ENCODE measurements at places on chromosomes 6 and 20.

DNA sequence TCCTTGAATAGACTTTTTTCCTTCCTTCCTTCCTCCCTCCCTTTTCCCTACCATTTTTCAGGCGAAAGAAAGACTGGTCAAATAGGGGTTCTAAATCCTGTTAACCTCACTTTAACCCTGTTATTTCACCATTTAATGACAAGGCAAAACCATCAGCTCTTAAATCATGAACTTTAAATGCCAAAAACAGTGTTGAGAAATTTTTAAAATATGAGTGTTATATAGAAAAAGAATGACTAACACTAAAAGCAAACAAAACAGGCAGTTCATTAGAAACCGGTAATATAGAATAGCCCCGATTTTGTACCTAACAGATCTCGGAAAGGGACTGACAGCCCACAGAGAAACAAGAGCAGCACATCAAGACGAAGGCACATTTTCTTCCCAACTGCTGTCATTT is 57.4 kb upstream of the CEP85L start:
- no peak for DNase-seq

DNA sequence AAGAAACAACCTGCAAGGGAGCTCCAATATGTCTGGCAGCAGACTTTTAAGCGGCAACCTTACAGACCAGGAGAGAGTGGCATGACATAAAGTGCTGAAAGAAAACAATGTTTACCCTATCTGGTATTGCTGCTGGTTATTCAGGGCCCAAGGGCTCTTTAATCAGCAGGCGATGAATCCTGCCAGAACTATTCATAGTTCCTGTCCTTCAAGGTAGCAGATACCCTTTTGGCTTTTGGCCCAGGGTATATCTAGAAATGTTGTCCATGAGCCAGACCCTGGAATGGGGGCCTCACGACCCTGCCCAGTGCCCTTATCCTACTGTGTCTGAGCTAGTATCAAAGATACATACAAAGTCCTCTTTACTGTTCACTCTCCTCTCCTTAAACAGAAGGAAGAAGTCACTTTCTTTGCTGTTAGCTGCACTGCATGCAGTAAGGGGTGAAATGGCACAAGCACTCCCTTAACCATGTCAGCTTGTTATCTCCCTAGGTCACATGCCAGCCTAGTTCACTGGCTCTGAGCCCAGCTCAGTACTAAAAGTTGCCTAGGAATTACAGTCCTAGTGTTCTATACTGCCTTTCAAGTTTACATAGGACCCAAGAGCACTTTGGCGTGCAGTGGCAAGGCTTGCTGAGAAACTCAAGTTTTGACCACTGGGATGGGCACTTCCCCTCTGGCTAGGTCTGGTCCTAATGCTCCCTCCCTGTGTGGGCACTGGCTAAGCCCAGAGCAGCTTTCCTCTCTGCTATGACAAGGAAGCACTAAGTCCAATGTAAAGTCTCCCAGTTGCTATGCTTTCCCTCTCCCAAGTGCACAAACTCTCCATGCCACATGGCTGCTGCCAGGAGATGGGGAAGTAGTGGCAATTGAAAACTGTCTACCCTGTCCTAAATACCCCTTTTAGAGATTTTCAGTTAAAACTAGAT is 122.0 kb downstream of the HTR1B start:
- no peak for DNase-seq

GRCh38 chr6:87583822-87584221 is 6.0 kb downstream of the RARS2 start:
- no peak for DNase-seq

DNA sequence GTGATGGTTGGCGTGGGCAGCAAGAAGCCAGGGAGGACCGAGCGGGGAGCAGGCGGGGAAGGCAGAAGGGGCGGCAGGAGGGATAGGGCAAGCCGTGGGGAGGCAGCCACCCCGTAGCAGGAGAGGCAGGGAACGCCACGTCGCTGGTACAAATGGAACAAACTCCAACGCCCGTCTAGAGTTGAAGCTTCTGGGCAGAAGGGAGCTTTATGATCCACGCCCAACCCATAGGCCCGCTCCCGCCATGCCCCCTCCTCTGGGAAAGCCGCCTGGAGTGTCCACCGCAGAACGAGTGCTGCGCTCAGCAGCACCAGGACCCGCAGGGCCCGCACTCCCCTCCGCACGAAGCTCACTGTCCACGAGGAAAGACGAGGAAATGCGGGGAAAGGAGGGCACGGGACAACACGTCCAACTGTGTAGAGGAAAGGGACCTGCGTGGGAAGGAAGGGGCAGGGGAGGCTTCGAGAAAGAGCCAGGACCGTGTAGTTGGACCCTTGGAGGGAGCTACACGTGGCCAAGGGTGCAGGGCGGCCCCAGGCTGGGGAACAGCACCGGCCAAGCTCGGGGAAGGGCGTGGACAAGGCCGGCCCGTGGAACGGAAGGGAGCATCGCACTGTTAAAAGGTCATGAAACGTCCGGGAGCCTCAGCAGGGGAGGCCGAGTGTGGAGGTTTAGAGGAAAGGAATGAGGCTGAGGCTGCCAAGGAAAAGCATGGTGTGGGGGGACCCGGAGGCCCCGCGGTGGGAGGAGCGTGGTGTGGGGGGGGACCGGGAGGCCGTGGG is 204.0 kb downstream of the DLL1 start:
- DNase-seq = no peak

GRCh38 chr6:130143709-130144108 is 79.0 kb downstream of the SAMD3 start:
- no peak for DNase-seq

DNA sequence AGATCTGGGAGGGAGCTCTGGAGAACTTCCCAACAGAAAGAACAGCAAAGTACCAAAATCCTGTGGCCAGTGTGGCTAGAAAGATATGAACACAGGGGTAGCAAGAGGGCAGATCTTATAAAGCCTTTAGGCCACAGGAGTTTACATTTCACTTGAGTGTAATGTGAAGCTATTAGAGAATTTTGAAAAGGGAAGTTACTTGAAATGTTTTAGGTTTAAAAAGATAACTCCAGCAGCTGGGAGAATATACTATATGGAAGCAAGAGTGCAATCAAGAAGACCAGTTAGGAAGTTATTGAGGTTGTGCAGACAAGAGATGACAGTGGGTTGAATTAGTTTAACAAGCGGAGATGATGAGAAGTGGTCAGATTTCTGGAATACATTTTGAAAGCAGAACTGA is 7.9 kb downstream of the SUPT3H start:
- no peak for DNase-seq

DNA sequence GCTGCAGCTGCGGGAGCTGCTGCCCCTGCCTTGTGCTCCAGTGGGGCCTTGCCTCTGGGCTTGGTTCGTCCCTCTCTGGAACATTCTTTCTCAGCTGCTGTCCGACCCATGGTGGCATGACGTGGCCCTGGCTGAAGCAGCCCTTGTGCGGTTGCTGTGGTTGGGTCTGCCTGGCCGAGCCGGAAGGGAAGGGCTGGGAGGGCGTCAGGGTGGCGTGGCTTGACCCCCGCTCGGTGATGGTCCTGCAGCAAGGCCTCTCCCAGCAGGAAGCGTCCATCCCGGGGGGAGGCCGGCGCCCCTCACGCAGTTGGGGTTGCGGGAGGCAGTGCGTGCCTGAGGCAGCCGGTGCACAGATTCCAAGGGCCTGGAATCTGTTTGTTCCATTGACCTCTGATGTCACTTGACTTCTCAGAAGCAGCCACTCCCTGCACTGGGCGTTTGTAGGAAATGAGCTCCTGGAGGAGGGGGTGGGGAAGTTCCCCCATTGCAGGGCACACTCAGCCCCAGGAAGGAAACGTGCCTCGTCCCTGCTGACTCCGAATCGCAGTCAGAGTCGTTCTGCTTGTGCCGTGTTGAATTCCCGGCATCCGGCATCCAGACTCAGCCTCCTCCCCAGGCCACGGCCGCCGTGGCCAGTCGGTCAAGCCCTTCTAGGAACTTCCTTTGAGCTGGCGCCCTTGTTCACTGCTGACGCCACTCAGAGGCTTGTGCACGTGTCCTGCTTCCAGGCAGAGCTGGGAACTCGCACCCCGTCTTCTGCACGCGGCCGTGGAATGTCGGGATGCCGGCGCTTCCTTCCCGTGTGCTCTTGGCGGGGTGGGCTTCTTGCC is 9.7 kb upstream of the TNFRSF6B start:
- DNase-seq = peak; percentile 87

- no peak for DNase-seq
Measured at GRCh38 chr20:7264137-7264536, 496.7 kb downstream of the BMP2 start.

- no peak for DNase-seq
Measured at GRCh38 chr20:20668639-20669038, 43.8 kb downstream of the RALGAPA2 start.

DNA sequence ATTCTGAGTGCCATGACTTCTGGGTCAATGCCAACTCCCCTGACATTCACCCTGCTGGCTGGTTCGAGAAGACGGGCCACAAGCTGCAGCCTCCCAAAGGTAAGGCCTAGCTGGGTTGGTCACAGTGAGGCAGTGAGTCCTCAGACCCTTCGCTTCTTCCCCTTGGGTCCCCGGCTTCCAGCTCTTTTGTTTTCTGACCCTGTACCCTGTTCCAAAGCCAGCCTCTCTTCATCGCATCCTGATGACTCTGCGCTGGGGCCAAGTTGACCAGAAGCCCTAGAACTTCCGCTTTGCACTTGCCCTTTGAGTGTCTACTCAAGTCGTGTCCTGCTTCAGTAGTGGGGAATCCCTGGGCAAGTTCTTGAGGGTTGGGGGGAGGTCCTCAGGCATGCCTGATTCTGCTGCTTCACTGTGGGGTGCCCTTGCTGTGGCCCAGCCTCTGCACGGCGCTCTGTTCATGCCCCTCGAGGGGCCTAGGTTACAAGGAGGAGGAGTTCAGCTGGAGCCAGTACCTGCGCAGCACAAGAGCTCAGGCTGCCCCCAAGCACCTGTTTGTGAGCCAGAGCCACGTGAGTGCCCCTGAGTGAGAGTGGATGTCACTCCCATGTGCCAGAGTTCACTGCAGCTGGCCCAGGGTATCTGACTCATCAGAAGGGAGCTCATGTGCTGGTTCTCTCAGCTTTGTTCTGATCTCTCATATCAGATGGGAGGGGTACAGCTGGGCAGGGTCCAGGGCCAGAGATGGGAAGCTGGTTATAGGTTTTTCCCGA is 23.0 kb downstream of the L3MBTL1 start:
- no peak for DNase-seq

- DNase-seq = no peak
Measured at GRCh38 chr6:139888681-139889122, 514.3 kb upstream of the CITED2 start.

DNA sequence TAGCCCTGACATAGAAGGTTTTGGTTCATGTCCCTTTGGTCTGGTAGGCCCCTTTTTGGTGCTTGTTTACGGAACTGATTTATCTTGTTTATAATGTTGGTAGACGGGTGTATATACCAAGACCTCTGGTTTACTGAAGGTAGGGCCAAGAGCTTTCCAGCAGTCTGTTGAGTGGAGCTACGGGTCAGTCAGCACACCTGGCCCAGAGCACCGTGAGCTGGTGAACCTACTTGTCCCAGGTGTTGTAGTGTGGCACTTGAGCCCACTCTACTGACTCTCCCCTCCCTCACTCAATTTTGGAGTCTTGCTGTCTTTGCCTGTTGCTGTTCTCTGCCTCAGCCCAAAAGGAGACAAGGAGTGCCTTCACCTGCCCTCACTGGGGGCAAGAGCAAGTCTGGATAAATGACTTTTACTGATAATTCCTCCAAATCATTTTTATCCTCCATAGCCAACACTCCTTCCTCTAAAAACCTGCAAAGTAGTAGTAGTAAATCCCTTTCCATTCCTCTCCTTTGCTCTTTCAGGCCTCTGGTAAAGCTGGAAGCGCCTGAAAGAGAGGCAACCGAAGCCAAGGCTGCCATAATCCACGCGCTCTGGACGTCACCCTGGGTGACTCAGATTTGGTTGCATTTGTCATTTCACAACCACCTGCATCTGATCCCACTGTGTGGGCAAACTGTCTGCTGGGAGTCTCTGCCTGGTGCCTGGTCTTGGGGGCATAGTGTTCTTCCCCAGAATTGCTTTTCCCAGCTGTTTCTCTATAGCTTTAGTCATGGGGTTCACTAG is 22.2 kb downstream of the RREB1 start:
- DNase-seq = no peak

- DNase-seq = no peak
Measured at GRCh38 chr20:17878069-17878911, 90.3 kb downstream of the SNX5 start.

DNA sequence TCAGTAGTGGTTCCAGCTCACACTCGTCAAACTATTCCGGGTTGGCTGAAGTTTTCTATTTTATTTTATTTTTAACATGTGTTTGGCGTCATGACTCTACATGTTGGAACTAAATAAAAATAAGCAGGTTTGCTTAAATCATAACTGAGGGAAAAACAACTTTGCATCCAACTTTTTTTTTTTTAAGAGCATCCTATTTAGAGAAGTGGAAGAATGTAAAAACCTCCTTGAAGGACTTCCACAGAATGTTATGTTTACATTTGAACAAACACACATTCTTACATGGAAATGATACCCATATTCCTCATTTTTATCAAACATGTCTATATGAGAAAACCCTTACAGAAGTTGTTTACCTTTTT is 659 bp downstream of the PRDM1 start:
- DNase-seq = no peak

- no peak for DNase-seq
Measured at GRCh38 chr6:75317503-75318206, 33.1 kb upstream of the TMEM30A start.

DNA sequence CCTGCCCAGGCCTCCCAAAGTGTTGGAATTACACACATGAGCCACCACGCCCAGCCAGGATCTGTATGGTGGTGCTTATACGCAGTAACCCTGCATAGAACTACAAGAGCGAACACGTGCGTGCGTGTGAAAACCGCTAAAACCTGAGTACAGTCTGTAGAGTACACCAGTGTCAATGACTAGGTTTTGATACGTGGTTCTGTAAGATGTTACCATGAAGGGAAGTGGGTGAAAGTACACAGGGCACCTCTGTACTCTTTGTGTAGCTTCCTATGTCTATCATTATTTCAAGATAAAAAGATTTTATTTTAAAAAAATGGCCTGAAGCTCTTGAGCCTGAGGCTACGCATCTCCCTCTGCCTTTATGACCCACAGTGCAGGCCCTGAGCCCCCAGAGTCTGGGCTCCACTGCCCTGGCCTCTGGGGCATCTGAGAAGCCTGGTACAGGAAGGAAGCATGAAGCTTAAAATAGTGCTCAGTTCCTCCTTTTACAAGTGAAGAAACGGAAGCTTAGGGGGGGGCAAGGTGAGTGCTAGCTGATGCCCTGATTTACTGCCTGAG is 21.6 kb downstream of the LY86 start:
- no peak for DNase-seq

DNA sequence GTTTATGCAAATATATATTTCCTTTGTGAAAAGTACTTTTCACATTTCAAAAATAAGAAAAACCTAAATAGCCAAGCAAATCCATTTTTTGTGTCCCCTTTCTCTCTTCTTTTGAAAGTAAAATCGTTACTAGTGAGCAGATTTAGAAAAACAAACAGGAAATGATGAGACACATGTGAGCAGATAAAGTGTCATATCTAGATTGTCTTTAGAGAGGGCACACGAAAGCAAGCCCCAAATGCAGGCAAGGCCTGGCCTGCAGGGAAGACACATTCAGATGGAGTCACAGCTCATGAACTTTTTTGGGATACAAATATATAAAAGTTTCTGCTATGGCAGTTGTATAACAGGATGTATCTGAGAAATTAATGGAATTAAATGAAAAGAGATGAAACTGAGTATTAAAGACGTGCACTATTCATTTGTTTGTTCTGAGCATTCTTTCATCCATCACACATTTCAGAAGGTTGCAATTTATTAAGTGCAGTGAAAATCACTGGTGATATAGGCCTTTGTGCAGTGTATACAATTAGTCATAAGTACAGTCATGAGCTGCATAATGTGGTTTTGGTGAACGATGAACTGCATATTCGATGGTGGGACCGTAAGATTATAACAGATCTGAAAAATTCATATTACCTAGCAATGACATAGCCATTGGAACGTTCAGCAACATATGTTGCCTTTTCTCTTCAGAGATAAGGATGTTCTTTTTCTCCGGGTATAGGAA is 101.4 kb downstream of the PACRG start:
- no peak for DNase-seq

GRCh38 chr20:7346562-7346961 is 579.1 kb downstream of the BMP2 start:
- no peak for DNase-seq

Measured in left colon (tissue), 2 donors.